ENCODE measurements at places on chromosomes 12 and 14.

DNA sequence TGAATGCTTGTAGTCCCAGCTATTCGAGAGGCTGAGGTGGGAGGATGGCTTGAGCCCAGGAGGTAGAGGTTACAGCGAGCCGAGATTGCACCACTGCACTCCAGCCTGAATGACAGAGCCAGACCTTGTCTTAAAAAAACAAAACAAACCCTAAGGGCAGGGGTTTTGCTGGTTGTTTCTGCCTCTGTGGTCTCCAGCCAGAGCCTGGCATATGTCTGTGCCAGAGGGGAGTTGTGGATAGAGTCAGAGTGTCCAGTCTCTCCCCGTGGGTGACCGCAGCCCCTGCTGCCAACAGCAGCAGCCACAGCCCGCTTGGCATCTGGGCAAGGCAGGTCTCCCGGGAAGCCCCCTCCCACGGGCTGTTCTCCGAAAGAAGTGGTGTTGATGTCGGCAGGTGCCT, 37.6 kb downstream of the MVK start:
- no peak for DNase-seq

DNA sequence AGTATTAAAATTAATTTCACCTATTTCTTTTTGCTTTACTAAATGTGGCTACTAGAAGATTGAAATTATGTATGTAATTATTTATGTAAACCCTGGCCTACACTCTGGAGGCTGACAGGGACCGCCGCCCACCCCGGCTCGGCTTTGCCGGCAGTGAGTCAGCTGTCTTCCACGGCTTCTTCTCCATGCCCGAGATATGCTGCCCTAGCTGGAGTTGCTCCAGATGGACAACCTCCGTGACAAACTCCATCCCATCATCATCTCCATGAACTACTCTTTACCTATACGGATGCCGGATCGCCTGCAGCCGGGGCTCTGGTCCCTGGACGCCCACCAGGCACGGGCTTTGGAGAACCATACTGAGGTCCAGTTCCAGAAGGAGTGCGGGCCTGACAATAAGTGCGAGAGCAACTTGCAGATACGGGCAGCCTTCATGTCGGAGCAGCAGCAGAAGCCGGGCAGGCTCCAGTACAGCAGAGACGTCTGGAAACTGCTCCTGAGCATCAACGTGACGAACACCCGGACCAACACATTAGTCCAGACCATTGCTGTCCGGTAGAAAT, 86.9 kb upstream of the NID2 start:
- DNase-seq, result no peak

DNA sequence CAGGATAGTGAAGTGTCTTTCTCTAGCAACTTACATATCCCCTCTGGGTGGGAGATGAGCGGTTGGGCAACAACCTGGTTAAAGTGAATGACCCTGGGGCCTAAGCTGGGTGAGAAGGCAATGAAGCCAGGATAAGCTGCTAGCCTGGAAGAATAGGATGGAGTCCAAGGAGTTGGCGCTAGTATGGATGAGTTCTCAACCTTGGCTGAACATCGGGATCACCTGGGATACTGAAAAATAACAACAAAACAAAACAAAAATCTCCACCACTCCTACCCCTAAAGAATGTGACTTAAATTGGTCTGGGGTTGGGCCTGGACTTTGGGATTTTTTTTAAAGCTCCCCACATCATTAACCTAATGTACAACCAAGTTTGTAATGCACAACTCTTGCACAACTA, 4.8 kb upstream of the RPS6KA5 start:
- DNase-seq, result no peak

DNA sequence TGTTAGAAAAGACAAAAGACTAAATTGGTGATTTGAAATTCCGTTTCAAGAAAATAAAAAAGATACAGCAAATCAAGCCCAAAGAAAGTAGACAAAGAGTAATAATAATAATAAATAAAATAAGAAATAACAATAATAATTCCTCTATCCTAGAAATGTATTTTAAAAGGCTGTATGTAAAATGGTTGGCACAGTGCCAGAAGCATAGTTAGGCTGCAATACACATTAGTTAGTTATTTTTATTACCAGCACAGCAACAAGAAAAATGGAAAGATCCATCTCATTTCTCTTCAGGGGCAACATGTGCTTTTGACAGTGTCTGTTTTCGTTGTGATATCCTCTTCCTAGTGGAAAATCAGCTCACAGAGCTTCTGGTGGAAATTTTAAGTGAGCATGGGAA, 174.1 kb upstream of the TMTC1 start:
- no peak for DNase-seq

GRCh38 chr12:64733857-64734256, 25.3 kb downstream of the GNS start:
- no peak for DNase-seq

- DNase-seq, result no peak
These were observed 102.4 kb upstream of the E2F7 start for GRCh38 chr12:77167801-77168200.

DNA sequence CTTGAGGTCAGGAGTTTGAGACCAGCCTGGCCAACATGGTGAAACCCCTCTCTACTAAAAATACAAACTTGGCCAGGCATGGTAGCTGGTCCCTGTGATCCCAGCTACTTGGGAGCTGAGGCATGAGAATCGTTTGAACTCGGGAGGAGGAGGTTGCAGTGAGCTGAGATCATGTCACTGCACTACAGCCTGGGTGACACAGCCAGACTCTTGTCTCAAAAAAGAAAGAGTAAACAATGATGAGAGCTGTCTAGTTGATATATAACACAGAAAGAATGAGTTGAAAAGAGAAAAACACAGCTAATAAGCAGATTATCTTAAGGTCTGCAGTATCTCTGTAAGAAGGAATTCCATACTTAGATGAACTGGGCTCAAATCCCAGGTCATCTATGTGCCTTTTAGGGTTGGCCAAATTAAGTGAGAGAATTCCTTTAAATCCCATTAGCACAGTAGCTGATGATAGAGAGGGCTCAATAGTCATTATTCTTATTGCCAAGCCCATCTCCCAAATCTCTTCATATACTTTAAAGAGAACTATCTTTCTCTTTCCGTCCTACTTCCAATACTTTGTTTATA, 31.1 kb upstream of the STRAP start:
- DNase-seq, result no peak

DNA sequence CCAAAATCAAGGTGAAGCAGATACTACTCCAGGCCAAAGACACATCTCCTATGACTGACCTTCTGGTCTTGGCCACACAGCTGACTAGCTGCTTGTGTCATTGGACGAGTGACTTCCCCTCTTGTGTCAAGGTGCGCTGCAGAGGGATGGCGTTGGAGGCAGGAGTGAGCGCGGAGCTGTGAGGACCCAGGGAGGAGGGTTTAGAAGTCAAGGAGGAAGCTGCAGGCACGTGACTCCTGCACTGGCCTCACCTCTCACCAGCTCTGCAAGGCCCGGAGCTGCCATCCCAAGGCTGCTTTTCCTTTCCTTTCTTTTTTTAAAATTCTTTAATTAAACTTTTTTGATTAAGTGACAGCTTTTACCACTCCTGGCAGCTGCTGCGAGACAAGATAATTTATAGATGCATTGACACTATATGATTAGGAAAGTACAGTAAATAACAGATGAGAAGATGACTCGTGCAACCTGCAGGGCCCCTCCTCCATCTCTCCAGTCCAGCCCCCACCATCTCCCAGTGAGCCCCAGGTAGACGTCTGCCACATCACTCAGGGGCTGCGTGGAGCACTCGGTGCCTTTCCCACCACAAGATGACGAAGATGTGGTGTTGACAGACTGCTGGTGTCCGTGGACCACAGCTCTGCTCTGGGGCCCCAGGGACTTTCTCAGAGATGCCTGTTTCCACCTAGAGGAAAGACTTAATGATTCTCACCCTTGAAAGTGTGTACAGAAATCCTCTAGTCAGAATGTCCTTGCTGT, 350.6 kb downstream of the CACNA1C start:
- no peak for DNase-seq

GRCh38 chr12:32535288-32535999, 136.1 kb downstream of the FGD4 start:
- DNase-seq, result no peak

DNA sequence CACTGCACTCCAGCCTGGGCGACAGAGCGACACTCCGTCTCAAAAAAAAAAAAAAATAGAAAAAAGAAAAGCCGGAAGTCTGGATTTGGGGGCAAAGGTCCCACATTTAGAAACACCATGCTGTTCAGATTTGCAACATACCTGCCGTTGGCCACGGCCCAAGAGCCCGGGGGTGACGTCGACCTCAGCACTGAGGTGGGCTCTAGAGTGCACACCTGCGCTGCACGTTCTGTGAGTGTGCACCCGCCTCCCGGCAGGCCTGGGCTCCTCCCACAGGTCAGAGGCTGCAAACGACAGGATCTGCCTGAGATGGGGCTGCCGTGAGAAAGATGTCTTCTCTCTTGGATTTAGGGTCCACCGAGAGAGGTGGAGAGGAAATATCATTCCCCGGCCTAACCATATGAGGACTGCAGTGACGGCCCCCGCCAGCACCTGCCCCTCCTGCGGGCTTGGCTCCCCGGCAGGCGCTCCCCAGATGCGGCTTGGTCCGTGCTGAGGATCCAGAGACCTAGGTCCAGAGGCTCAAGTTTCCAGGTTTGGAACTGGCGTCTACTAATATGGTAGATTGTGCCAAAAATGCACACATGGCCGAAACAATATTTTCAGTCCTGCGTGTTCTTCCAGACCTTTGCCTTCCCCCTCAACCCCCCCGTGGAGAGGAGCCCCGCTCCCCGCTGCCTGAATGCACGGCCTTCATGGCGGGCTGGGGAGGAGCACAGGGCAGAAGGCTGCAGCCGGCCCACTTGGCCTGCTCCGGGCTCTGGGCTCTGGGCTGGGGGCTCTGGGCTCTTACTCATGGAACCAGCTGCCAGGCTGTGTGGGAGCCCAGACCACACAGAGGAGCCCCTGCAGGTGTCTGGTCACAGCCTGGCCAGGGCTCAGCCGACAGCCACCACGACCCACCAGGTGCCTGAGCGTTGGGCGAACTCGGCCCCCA, 58.8 kb upstream of the FBRSL1 start:
- no peak for DNase-seq

- peak; percentile 18 for DNase-seq
These were observed 31.7 kb upstream of the TUBA1C start for GRCh38 chr12:49232940-49233841.

DNA sequence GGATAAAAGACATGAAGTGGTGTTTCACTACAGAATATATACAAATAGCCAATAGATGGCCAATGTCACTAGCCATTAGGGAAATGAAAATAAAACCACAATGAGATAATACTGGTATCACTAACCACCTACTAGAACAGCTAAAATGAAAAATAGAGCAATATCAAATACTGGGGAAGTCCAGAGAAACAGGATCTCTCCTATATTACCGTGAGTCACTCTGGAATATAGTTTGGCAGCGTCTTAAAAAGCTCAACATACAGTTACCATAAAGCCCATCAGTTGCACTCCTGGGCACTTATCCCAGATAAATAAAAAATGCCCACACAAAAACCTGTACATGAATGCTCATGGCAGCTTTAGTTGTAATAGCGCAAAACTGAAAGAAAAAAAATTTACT, 101.7 kb downstream of the TMTC1 start:
- no peak for DNase-seq

- DNase-seq, result peak; percentile 52
These were observed 201.7 kb downstream of the EXOC5 start for GRCh38 chr14:57066887-57067513.

DNA sequence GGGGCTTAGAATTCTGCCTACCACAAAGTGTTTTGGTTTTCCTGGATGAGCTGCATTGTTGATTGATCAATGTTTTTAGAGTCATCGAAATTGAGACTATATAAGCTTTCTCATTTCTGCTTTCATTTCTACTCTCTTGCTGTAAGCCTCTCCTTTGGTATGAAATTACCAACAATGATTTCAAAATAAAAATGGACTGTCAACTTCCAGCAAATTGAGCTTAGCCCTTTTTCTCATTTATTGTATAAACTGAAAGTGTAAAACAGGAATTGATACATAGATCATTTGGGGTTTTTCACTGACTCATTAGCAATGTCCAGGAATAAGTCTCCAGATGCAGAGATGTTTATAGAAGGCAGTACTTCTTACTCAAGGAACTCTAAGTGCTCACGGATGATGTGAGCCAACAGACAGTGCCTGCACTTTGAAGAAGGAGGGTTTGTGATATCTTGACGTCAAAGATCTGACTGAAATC, 20.0 kb upstream of the PCNX1 start:
- no peak for DNase-seq

GRCh38 chr12:131980263-131980662, 30.5 kb downstream of the EP400 start:
- DNase-seq, result no peak

GRCh38 chr14:100098171-100098570, 32.9 kb downstream of the EVL start:
- DNase-seq, result no peak

- no peak for DNase-seq
These were observed 58.2 kb downstream of the BEGAIN start for GRCh38 chr14:100528962-100529560.

DNA sequence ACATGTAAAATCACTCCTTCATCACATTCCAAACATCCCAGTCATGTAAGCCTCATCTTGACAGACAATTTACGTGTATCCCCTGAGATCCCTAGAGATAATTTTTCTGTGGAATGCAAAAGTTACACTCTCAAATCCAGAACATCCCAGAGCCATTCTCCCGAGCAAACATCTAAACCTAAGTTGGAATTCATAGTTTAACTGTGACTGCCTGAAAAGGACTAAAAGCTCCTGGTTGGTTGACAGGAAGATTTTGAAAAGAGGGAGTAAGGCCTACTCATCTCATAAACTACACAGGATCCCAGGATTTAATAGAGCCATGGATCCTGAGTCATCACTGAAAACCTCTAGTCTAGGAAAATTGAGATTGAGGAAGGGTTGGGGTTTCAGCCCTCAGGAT, 123.6 kb downstream of the SCN8A start:
- no peak for DNase-seq

DNA sequence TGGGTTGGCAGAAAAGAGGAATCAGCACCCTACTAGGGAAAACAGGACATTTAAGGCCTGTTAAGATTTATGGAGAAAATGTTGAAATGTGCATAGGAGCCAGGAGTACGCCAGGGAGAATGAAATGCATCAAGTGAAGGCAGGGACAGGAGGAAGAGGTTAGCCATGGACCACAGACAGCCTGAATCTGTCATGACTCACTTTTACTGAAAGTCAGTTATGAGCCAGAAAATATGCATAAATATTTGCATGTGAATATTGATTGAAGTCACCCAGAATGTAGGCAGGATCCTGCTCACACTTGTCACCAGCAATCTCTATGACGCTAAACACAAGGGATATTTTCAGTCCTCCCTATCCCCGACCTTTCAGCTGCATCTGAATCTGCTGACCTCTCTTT, 25.1 kb upstream of the CDK17 start:
- DNase-seq, result peak; percentile 8
